ENCODE measurements at places on chromosomes 2 and 18.

GRCh38 chr2:190683802-190684201 lies 34.9 kb downstream of the NAB1 start:
- no peak for DNase-seq

- DNase-seq = no peak
These were observed 59.2 kb downstream of the PARD6G start for GRCh38 chr18:80187956-80188642.

- DNase-seq = no peak
These were observed 1.8 kb downstream of the SCN9A start for GRCh38 chr2:166373951-166374350.

- DNase-seq = no peak
These were observed 883 bp upstream of the EHBP1 start for GRCh38 chr2:62704654-62705006.

DNA sequence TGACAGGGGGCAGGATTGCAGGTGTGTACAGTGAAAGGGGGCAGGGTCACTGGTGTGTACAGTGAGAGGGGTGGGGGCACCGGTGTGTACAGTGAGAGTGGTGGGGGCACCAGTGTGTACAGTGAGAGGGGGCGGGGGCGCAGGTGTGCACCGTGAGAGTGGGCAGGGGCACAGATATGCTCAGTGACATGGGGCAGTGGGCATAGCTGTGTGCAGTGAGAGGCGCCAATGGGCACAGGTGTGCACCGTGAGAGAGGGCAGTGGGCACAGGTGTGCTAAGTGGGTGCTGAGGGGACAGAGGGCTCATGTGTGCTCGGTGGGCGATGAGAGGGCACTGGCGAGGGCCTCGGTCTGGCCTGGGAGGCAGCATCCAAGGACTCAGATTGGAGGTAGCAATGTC lies 63.0 kb downstream of the GREB1 start:
- no peak for DNase-seq

DNA sequence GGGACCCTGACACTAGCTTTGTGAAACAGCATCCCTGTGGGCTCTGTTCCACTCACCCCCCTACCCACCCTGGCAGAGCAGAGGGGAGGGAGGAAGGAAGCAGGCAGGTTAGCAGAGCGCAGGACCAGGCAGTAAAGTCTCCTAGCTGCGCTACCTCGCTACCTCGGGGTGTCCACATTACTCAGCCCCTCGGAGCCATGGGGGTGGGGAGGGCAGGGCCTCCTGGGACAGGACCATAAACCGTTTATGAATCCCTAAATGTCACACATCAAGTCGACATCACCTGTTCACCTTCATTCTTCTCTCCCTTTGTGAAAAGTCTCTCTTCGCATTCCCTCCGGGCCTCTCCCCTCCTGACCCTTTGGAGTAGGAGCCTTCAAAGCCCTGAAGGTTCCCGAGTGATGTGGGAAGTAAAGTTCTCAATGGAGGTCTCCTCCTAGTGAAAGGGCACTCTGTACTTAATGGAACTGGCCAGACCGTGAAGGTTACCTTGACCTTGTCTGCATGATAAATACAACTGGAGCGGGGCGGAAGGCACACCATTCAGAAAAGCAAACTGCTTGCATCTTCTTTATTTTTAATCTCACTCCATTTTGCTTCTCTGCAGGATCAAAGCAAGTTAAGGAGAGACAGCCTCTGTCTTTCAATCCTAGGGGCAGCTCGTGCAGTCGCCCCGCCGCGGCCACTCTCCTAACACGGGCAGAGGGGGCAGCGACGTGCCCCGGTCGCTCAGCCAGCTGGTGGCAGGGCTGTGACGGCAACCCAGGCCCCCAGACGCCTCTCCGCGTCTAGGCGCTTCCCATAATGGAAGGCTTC lies 23.7 kb upstream of the SMAD7 start:
- no peak for DNase-seq

- no peak for DNase-seq
These were observed 76.3 kb downstream of the R3HDM1 start for GRCh38 chr2:135607561-135607960.

DNA sequence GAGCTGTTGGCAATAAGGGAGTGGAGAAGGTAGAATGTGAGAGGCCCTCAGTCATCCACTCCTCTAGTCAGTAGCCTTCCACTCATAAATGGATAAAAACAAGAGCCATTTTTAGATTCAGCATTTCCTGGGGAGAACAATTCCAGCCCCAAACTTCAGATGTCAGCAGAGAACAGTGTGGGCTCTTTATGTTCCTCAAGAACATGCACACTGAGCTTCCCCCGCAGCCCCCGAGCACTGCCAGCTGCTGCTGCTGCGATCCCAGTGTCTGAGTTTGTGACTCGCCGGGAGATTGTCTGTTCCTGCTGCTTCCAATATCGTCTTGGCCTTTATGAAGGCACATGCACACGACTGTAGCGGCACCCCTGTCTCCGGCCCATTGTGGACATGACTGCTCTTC lies 143.7 kb upstream of the CTNNA2 start:
- no peak for DNase-seq

- DNase-seq = no peak
These were observed 447.6 kb upstream of the ID2 start for GRCh38 chr2:8234253-8234652.

GRCh38 chr2:132009874-132010521 lies 151.8 kb downstream of the ANKRD30BL start:
- DNase-seq = no peak

GRCh38 chr2:119476301-119477112 lies 44.9 kb downstream of the TMEM37 start:
- DNase-seq = peak; percentile 29

DNA sequence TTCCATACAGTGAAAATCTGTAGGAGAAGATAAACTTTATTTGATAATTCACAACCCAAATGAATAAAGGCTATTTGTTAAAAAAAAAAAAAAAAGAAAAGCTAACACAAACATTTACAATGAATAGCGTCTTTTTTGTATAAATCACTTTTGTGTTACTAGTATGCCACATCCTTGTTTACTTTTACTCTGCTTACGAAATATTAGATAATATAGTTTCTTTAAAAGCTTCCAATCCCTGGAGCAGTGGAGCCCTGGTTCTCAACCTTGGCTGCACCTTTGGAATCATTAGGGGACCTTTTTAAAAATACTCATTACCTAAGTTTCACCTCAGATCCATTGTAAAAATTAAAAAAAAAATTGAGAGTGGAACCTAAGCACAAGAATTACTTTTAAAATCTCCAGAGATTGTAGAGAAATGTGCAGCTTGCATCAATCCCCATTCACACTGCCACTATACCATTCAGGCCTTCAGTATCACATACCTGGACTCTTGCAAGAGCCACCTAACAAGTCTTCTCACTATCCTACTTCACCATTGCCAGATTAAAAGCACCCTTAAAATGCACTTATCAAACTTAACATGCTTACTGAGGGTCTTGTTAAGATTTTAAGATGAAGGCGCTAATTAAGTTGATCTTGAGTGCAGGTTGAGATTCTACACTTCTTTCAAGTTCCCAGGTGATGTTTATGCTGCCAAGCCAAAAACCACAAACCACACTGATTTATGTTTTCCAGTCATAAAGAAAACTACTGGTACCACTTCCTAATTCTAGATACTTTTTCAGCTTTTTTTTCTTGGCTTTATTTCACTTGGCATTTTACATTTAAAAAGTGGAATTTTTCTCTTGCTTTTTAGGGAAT lies 59.7 kb upstream of the ZC3H15 start:
- DNase-seq = no peak

DNA sequence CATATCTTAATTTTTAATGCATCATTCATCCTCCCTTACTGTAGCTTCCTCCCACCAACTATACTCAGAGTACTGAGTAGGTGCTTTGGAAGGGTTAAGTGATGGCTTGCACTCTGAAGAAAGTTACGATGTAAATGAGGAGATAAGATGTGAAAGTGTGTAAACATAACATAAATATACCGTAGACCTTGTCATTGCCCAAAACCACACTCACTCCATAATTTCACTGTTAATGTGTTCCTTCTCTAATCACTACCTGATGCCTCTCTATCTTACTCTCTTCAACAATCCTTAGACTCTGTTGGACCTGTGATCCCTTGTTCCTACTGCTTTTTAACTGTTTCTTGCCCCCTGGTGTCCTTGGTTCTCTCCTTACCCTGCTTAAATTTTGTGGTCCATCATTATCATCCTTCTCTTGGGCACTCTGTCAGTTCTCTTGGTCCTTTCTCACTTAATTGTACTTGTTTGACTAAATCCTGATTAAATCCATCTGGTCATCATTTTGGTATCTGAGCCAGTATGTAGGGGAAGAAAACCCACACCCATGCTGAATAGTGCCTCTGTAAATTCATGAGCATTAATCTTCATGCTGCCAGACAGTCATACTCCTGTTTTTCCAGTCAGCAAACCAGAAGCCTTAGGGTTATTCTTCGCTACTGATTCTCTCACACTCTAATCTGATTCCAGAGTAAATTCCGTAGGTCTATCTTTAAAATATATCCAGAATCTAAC lies 45.0 kb downstream of the PMS1 start:
- no peak for DNase-seq

- peak; percentile 86 for DNase-seq
These were observed 1.8 kb downstream of the MPV17 start for GRCh38 chr2:27320958-27321543.

DNA sequence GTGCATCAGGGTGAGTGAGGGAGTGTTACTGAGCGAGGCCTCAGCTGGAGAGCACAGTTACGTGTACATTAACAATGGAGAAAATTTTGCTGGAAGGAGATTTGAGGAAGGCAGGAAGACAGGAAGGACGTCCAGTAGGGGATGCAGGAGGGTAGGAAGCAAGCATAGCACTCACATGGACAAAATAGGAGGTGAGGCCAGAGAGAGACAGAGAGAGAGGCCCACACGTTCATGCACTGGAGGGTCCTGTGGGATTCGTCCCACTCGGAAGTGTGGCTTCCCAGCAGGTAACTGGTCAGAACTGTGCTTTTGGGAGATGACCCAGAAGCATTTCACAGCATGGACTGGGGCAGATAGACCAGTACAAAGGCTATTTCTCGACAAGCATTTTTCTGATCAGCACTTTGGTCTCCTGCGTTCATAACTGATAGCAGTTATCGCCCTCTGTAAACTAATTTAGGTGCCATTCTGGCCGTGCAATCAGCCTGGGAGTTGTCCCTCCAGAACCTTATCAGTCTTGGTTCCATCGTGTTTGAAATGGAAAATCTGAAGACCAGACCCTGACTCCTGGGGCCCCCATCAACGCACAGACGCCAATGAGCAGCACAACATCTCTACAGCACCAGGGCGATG lies 5.7 kb downstream of the LCT start:
- no peak for DNase-seq

DNA sequence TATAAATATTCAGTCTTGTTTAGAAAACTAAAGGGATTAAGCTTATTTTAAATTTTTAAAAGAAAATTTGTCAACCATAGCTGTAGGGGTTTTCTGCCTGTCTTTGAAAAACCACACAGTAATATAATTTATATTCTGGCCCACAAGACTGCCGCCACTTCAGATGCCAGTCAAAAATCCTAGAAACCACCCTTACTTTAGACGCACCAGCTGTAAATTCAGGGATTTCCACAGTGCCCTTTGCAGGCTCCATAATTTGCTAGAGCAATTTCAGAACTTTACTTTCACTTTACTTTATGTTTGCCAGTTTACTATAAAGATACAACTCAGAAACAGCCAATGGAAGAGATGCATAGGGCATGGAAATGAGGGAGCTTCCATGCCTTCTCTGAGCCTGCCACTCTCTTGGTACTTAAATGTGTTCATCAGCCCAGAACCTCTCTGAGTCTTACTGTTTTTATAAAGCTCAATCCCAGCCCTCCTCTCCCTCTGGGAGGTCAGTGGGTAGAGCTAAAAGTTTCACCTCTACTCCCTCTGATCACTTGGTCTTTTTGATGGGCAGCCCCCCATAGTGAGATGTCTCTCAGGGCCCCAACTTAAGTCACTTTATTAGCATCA lies 63.3 kb downstream of the KYNU start:
- DNase-seq = no peak

- DNase-seq = no peak
These were observed 236.8 kb upstream of the TNP1 start for GRCh38 chr2:217096474-217097225.

GRCh38 chr18:31819106-31819924 lies 58.6 kb upstream of the SLC25A52 start:
- DNase-seq = no peak

GRCh38 chr2:105834931-105835330 lies 90.2 kb downstream of the NCK2 start:
- DNase-seq = no peak

DNA sequence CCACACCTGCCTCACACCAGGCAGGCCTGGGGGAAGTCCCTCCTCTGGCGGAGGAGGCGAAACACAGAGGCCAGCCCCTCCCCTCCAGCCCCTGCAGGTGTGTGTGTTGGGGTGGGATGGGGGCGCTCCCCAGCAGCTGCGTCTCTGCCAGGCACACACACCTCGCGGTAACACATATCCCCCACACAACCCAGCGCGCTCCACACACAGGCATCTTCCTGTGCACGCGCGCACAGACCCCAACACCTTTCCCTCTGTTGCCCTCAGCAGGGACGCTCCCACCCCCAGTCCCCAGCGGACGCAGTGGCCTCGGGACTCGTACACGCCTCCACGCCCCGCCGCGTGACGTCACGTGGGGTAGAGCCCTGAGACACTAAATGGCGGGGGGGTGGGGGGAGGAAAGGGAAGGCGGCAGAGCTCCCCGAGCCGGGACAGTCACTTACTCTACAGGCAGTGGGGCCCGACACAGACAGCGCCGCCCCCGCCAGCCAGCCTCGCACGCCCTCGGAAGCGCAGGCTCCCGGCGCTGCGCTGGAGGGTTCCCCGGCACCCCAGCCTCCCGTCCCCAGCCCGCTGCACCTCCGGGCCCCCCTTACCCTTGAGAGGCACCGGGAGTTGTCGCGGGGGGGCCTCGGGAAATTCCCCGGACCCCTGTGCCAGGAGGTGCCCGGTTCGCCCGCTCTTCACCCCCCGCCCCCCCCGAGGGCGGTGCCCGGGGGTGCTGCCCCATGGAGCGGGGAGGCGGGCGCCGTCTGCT lies at the start of gene WNT10A:
Gene WNT10A, plus strand, starts transcription at position 751 of the 757 bp plus-strand sequence. CDS start 144 bp downstream, outside the sequence.
- DNase-seq = no peak

Measured in GOT3 (cell line).